Dorsolateral prefrontal cortex (tissue), 122 donors: ENCODE measurements at places on chromosomes 16 and 17.

DNA sequence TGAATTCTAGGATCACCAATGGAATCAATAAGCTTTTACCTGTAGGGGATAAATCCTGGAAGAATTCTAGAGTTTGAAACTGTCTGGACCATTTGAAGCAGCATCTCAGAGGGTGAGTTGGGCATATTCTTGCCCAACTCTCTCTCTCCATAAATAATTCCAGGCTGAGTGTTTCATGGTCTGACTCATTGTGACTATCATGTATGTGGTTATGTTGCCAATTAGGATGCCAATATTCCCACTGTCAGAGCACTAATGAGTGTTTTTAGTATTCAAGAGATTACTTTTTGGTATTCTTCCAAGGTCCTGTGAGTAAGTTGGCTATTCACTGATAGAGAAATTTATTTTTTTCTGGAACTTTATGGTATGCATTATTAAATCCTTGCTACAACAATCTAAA lies 456.9 kb downstream of the TOX3 start:
- DNase-seq = no peak

DNA sequence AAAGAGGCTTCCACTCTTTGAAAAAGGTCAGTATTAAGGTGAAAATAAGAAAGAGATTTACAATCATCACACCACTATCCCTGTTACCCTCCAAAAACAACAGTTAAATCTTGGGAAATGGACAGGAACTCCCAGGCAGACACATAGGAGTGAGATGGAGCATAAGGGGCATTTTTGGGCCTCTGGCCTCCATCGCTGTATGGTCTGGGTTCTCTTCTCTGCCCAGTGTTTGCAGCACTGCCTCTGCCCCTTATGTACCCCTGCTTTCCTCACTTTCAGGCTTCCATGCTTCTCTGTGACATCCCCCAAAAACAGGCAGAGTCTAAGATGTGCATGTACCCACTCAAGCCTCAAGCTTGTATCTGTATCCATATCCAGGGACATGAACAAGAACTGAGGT lies 630 bp upstream of the HOXB2 start:
- DNase-seq = no peak

DNA sequence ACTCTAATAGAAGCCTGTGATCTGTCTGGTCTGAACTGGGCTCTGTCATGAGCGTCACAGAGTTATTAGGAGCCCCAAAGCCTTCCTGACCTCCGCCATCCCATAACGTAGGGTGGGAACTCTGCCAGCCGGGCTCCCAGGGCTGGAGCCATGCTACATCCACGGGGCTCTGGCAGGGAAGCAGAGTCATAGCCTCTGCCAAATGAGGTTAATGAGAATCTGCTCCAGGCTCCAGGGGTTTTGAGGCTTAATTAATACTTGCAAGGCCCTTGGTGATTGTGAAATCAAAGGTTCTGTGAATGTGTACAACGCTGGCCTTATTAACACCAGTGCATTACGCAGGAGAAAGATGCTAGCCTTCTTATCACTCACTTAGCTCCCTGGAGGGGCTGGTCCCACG lies 42.4 kb upstream of the ZFP90 start:
- DNase-seq = no peak

DNA sequence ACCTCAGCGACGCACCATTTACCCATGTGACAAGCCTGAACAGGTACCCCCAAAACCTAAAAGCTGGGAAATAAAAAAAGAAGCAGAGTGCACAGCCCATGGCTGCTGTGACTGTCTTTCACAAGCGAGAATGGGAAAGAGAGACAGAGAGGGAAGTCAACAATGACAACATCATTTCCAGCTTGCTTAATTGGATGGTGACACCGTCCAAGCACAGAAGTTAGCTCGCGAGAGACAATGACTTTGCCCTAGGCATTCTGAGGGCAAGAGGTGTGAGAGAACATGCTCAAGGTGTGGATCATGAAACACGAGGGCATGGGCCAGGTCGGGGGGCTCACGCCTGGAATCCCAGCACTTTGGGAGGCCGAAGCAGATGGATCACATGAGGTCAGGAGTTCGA lies 19.3 kb upstream of the NSMCE1 start:
- no peak for DNase-seq

DNA sequence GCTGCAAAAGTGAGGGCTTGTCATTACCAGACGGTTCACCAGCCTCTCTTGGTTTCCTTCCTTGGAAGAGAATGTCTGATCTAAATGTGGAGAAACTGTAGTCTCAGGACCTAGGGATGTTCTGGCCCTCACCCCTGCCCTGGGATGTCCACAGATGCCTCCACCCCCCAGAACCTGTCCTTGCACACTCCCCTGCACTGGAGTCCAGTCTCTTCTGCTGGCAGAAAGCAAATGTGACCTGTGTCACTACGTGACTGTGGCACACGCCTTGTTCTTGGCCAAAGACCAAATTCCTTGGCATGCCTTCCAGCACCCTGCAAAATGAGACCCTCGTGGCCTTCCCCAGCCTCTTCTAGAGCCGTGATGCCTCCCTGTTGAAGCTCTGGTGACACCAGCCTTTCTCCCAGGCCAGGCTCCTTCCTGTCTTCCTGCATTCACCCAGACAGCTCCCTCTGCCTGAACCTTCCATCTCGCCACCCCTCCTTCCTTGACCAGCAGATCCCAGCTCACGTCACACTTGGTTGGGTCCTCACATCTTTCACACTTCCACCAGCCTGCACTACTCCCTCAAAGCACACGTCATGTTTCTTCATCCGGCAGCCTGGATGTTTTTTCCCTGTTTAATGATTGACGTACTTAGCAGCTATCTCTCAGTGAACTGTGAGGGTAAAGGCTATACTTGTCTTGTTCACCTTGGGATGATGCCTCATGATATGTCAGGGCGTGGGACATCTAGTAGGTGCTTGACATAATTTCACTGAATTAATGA lies 4.3 kb downstream of the ZNF768 start:
- DNase-seq = no peak

DNA sequence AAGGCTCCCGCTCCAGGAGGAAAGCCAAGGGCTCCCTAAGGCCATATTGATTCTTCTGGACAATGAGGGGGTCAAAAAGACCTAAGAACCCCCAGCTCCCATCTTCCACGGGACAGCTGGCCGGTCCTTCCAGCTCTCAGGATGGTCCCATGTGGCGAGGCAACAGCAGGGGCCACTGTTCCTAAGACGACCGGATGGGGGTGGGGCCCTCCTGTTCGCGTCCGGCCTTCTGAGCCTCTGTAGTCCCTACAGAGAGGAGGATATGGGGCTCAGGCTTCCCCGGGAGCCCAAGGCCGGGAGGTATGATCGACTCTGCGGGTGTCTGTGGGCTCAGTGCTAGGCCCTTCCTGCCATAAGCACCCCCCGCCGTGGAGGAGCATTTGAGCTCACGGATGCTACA lies 6.0 kb upstream of the DCXR start:
- no peak for DNase-seq

DNA sequence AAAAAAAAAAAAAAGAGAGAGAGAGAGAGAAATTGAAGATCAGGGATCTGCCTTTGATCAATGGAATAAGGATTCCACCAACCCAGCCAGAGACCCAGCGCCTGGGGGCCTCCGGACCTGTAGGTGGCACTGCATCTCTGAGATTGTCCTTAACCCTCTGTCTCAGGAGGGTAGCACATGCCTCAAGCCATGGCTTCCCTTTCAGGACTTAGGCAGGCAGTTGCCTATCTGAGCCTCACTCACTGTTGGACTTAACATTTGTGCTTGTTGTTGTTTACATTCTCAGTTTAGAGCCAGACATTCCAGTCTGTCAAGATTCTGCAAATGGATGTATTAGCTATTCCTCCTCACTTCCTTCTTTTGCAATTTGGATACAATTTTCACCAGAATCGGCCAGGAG lies 5.1 kb upstream of the SCNN1B start:
- DNase-seq = no peak

DNA sequence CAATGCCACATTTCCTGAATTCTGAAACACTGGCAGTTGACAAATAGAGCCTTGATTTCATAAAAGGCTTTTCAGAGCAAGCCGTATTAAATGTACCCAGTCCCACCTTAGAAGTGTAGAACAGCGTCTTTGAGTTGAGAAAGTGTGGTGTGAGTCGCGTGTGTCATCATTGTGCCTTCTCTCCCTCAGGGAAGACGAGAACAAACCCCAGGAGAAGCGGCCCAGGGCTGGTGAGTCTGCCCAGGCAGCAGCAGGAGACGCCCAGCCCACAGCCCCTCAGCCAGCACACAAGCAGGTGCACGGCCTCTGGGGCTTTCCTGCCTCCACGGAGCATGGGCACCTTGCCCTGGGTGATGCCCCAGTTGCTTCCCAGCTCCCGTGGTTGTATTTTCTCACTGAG lies 34.0 kb downstream of the CIBAR2 start:
- no peak for DNase-seq

DNA sequence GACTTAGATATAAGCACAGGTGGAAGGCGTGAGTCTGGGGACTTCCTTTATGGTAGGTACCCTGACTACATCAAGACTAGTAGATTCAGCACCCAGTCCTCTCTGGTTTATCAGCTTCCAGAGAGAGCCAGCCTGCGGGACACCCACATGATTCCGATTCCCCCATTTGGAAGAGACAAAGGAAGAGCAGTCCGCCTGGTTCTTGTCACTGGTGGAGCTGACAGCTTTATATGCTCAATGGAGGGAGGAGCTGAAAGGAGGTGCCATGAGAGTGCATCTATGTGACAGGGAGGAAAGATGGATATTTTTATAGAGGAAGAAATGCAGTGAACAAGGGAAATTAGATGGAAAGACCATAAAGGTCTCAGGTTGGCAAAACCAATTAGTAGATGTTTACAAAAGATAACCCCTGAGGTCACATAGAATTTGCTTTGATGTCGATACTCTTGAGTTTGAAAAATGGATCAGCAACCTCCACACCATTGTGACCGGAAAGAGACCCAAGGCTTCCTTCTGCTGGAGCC lies 437.7 kb downstream of the PMP22 start:
- DNase-seq = no peak

- DNase-seq = no peak
These were observed 138.6 kb downstream of the CDH8 start for GRCh38 chr16:61897657-61898056.

DNA sequence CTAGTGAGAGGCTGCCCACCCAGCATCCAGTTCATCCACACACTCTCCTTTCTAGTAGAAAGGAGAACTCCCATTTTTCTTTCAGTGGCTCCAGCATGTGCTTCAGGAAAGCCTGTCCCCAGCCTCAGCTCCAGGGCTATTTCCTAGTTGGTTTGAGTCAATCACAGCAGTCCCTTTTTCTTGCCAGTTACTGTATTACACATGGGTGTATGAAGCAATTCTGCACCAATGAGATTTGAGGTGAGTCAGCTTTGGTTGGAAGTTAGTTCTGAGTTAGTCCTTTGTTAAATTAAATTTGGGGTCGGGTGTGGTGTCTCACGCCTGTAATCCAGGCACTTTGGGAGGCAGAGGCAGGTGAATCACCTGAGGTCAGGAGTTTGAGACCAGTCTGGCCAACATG lies 24.8 kb downstream of the RAD51D start:
- no peak for DNase-seq

DNA sequence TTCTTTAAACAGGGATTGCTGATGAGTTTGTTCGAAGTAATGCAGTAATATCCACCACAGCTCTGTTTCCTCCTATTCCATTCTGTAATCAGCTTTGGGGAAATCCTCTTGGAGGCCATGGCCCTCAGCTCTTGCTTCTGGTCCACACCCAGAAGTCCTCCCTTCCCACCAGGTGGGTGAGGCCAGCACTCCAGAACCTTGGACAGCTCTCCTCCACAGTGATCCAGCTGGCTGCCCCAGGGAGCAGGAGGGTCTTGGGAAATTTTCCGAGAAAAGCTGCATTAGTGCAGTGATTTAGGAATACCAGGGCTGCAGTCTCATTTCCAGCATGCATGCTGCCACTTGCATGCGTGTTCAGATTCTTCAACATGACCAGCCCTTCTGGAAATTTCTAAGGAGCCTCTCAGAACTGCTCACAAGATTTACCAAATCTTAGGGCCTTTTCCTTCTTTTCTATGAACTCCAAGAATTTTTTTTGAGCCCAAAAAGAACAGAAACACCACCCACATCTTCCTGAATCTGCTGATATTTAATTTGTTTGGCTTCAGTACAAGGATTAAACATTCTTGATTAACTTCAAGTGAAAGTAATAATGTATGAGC lies 4.2 kb downstream of the SMPD3 start:
- DNase-seq = no peak

GRCh38 chr17:83137523-83137922 lies 58.1 kb downstream of the METRNL start:
- DNase-seq = no peak

GRCh38 chr16:10261077-10261476 lies 78.8 kb upstream of the GRIN2A start:
- no peak for DNase-seq

GRCh38 chr16:1545044-1546040 lies 11.9 kb downstream of the TMEM204 start:
- peak; percentile 31 for DNase-seq

GRCh38 chr17:36001862-36002603 lies 680 bp upstream of the CCL15 start:
- DNase-seq = no peak

DNA sequence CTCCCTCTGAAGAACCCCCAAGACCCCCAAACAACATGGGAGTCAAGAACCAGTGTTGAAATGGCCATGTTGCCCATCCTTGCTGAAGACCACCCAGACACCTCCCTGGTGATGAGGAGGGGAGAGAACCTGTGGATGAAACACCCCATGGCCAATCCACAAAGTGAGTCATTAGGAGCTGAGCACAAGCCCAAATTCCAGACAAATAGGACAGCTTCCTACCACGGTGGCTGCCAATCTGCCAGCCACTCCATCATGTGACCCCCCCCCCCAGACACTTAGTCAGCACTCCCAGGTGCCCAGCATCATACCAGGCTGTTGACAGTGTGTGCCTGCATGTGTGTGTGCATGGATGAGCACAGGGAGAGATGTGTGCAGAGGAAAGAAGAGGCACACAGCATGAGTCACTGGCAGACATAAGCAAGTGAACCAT lies 26.4 kb upstream of the RPL38 start:
- peak; percentile 62 for DNase-seq

- no peak for DNase-seq
These were observed 93.4 kb downstream of the IRF8 start for GRCh38 chr16:85992359-85992758.

DNA sequence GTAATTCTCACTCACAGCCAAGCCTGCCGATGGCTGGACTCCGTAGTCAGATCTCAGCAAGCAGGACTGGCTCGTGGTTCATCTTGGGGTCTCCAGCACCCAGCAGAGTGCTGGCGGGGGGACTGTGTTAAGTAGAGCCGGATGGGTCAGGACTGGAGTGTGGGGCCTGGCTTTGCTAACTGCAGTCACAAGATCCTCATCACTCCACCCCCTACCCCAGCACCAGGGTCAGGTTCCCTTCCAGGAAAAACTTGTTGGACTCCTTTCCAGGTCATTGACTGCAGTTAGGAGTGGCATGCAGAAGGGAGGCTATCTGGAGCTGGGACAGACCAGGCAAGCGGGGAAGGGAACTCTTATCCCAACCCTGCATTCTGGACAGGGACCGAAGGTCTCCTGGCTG lies 6.0 kb downstream of the CIITA start:
- no peak for DNase-seq

DNA sequence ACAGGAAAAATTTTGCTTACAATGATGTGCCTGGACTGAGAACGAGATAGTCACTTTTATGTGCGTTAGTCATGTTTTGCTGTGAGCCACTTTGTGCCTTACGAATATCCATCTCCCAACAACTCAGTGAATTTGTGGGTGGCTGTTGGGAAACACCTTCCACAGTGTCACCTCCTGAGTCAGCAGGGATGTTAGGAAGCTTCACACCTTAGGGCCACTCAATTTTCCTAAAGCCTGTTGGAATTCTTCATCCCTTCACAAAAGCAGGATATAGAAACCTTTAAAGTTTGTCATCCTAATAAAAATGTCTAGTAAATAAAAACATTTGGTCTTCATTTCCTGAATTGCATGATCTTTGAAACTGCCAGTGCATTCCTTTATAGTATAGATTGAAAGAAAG lies 4.3 kb upstream of the KRTAP3-1 start:
- no peak for DNase-seq
